Hematopoietic multipotent progenitor cell (in vitro differentiated cells): ENCODE measurements at places on chromosomes 1 and 21.
A peak's percentile ranks its signal among the peaks of the same experiment; 100 is the strongest.

DNA sequence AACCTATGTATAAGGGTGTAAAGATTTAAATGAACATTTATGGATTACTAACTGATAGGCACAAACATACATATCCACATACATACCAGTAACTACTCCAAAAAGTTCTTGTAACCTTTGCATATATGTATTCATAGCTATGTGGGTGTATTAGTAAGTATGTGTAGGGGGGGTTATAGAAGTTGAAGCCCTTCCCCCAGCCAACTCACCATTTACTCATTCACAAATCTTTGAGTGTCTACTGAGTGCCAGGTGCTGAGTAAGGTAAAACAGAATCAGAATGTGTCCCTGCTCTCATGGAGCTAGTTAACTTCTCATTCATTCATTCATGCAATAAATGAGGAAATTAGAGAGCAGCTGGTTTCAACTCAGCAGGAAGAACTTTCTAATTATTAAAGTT lies 1.3 kb downstream of the C1orf146 start:
- DNase-seq, result no peak

DNA sequence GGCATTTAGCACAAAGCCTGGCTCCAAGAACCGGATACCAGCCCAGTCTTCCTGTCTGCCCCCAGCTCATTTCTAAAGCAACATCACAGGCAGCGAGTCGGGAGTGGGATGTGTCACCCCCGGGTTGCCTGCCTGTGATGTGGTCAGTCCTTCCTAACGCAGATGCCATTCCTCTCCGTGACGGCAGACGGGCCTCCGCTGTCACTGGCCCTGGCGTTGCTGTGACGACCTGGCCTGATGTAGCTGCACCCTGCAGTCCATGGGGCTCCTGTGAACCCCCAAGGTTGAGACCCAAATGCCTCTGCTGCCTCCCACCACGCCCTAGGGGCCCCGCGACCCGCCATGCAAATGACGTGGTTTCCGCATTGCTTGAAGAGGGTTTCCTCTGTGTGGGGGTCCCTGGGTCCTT lies 12.3 kb downstream of the TNFRSF1B start:
- DNase-seq, result peak; percentile 62

DNA sequence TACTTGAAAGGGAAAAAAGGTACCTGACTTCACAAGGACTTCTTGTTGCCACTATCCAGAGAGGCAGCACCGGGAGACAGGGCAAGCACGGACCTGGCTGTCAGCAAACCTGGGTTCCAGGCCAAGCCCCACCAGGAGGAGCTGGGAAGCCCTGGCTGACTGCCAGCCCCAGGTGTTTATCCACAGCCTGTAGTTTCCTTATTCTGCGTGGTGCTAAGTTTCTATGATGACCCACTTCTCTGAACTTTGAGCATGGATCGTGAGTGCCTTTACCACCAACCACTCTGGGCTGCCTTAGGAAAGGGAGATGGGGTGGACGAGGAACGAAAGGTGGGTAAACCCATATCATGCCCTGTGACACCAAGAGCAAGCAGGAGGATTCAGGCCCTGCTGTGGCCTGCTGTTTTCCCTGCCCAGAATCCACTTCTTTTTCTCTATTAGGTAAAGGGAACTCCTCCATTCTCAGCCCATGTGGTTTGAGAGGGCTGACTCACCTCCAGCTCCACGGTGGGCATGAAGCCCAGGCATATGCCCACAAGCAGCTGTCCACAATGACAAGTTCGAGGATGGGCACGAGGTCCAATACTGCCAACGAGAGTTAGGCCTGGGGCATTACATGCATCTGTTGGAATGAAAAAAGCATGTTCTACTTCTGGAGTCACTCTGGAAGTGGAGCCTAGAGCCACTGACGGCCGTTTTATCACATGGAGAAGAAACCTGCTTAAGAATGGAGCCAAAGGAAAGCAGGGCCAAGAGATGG lies 20.3 kb downstream of the TSPAN2 start:
- DNase-seq, result peak; percentile 76

GRCh38 chr1:32005522-32005921 lies 8.1 kb upstream of the KHDRBS1 start:
- DNase-seq, result no peak

GRCh38 chr1:158014731-158015320 lies 21.4 kb downstream of the KIRREL1 start:
- no peak for DNase-seq

DNA sequence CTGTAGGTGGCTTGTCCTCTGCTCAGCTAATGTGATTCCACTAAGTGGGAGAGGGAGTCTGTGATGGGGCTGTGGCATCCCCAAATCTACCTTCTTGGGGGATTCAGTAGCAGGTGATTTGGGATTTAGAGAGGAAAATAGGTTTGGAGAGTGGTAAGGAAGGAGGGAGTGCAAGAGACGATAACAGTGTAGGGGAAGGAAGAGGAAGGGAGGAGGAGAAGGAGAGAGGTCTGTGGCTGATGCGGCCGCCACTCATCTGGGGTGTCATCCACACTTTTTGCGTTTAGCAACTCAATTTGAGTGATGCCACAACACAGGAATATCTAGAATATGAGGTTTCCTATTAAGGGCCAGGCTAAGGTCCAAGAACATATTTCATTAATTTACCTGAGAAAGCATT lies 23.8 kb upstream of the PCP4 start:
- no peak for DNase-seq

DNA sequence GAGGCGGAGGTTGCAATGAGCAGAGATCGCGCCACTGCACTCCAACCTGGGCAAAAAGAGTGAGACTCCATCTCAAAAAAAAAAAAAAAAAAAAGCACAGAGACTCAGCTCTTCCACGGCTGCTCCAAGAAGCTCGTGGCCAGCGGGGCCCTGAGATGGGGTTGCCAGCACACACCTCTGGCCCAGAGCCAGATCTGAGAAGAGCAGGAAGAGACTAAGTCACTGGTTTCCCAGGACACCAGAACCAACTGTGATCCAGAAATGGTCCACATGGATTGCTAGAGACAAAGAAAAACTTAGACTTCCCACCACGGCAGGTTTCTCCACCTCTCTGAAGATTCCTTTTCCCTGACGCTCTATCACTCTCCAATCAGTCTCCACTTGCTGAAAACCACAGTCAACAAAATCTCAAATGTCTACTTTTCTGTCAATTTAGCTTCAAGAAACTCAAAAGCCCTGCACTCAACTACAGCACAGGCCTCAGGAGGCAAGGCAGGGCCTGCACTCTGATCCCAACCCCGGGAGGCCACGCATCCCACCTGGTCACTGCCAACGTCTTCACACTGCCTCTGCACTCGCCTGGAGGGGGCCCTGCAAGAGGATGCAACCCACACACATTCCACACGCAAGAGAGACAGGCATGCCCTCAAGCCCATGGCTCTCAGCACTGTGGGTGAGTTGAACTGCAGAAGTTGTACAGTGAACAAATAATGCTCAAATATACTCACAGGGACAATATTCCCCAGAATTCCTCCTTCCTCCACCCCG lies 79.0 kb downstream of the NPHP4 start:
- DNase-seq, result no peak

- no peak for DNase-seq
These were observed 77.8 kb downstream of the TNR start for GRCh38 chr1:175665616-175666015.

DNA sequence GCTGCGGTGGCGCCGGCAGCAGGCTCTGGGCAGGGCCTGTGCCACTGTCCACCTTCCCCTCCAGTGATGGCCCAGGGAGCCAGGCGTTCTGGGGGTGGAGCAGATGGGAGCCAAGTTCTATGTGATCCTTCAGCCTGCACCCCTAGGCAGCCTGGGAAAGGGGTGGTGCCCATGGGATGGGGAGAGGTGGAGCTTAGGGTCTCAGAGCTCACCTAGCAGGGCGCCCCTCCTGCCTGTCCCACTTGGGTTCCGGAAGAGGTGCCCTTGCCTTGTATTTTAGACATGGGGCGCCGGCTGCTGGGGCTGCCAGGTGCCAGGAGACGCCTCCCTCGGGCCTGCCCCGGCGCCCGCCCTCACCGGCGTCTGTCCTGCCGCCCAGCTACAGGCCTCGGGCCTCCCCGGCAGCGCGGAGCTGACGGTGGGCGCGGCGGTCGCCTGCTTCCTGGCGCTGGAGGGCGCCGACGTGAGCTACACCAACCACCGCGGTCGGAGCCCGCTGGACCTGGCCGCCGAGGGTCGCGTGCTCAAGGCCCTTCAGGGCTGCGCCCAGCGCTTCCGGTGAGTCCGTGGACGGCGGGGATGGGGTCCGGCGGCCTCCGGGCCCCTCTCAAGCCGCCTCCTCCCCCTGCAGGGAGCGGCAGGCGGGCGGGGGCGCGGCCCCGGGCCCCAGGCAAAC lies 3.1 kb upstream of the MMP23B start:
- DNase-seq, result no peak

- DNase-seq, result no peak
These were observed 6.5 kb downstream of the AIRE start for GRCh38 chr21:44291936-44292811.

GRCh38 chr1:228378873-228379460 lies 27.7 kb downstream of the TRIM11 start:
- DNase-seq, result peak; percentile 5

DNA sequence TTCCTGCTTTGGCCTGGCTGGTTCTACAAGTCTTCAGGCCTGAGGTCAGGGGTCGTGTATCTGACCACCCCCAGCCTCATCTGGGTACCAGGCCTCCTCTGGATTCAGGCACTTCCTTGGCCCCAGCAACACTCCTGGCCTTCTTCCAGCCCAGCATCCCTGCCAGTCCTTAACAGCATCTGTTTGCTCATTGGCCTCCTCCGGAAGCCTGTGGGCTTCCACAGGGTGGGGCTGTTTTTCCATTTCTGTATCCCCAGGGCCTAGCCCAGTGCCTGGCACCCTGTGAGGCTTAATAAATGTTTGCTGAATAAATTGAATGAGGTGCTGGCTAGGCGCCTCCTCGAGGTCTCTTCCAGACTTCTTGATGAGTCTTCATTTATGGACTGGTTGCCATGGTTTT lies 21.5 kb upstream of the GPR37L1 start:
- DNase-seq, result no peak

DNA sequence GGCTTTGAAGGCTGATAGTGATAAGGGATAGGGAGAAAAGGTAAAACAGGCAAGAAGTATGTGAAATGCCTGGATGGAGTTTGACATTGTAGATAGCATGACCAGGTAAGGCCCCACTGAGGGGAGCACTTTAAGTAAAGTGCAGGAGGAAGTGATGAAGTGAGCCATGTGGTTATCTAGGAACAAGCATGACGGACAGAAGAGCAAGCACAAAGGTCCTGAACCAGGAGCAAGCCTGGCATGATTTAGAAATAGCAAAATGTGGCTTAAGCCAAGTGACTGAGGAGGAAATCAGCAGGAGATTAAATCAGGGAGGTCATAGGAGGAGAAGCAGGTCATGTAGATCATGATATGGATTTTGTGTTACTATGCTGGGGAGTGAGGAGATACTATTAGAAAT lies 129.2 kb downstream of the GLUL start:
- DNase-seq, result no peak

DNA sequence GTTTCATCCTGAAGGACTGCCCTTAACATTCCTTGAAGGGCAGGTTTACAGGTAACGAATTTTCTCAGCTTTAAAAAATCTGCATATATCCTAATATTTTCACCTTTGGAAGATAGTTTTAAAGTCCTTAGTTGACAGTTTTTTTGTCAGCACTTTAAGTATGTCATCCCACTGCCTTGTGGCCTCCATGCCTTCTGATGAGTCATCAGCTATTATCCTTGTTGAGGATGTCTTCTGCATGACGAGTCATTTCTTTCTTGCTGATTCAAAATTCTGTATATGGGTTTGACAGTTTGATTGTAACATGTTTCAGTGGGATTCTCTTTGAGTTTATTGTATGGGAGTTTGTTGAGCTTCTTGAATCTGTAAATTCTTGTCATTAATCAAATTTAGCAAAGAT lies 500.6 kb downstream of the DISC1 start:
- DNase-seq, result no peak

DNA sequence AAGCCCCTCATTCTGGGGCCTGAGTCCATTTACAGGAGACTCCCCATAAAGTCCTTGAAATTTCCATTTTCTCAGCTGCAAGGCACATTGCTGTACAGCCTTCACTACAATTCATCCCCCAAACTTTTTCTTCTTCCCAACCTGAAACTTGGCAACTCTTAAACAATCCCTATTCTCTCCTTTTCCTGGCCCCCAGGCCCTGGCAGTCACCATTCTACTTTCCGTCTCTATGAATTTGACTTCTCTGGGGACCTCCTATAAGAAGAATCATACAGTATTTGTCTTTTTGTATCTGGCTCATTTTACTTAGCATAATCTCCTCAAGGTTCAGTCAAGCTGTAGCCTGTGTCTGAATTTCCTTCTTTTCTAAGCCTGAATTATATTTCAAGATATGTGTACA lies 332.9 kb downstream of the PCP4 start:
- no peak for DNase-seq

DNA sequence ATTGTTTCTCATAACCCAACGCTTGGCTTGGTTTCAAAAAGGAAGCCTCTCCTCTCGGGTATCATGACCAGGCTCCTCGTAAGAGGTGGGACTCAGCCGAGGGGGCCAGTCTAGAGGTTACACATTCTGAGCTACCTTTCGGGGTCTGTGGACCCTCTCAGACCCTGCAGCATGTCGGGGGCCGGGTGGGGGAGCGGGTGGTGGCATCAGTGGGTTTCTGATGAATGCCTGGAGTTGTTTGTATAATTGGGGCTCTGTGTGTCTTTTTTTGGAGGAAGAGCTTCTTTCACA lies 229.3 kb downstream of the CAMTA1 start:
- DNase-seq, result no peak

DNA sequence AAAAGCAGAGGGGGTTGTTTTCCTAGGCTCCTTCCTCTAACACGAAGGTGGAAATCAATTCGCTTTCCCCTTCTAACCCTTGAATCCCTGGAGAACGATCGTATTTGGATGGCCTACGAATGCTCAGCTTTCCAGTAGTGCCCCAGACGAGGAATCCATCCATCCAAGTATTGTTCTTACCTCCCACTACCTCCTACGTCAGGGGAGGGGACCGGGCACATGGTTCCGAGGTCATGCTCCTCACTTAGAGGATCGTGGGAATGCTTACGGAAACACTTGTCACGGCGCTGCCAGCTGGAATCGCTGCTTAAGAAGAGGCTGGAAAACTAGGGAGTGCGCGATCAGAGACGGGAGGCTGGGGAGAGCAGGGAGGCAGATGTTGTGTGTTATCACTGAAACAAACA lies 47.4 kb downstream of the CAPZB start:
- no peak for DNase-seq

- no peak for DNase-seq
These were observed 857.9 kb downstream of the BRINP3 start for GRCh38 chr1:189619682-189620332.

GRCh38 chr1:230031131-230031530 lies 35.9 kb upstream of the GALNT2 start:
- DNase-seq, result no peak

- no peak for DNase-seq
These were observed 26.1 kb downstream of the TOR3A start for GRCh38 chr1:179107706-179108629.

DNA sequence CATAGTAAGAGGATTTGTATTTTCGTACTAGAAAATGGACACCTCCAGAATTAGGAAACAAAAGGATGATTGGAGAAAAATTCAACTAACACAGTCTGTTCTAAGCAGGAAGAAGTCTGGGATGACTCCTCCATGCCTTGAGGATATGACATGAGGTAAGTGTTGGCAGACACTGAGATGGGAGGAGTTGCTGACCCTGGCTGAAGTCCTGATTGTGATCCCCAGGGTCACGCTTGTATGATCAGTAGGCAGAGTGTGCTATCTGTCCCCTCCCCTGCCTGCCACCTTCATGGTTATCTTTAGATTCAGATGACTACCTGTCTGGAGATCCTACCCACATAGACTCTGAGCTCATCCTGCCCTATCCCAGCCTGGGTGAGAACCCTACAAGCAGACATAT lies 249.1 kb downstream of the C1orf94 start:
- DNase-seq, result no peak
